ENCODE measurements at places on chromosomes 1 and 21. TPM values are rescaled to one million over a fixed set of nuclear protein-coding genes. Genes with fewer than 3 reads are reported as not detected.
A peak's percentile ranks its signal among the peaks of the same experiment; 100 is the strongest.

The STYXL2 gene
- total RNA-seq: 137 TPM

DNA sequence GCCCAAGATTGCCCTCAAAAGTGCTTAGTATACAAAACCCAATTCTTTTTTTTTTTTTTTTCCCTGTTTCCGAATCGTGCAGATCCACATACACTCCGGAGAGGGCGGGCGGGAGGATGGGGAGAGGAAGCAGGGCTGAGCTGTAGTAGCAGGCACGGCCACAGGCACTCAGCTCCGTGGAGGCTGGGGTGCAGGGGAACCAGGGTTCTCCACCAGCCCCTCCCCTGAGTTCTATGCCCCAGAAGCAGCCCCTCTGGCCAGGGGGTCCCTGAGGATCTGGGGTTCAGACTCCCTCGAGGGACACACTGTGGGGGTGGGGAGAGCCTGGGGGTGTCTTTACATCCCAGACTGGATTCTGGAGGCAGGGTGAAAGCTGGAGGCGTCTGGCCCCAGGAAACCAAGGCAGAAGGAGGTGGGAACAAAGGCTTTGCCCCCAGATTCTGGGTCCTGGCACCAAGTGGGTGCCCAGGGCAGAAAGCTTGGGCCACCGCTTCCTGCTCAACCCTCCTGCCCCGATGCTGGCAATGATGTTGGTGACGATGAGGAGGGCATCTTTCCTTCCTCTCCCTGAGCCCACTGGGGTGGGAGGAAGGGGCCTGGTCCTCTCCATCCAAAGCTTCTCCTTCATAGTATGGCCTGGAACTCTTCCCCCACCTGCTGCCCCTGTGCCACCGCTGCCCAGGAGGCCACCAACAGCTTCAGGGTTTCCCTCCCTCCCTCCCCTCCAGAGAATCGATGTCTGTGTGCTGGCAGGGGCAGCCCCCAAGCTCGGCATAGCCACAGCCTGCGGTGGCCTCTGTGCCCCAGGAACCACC, 106.4 kb upstream of the TARDBP start:
- no peak for DNase-seq

GRCh38 chr1:229696385-229696784, 70.3 kb downstream of the URB2 start:
- no peak for DNase-seq

DNA sequence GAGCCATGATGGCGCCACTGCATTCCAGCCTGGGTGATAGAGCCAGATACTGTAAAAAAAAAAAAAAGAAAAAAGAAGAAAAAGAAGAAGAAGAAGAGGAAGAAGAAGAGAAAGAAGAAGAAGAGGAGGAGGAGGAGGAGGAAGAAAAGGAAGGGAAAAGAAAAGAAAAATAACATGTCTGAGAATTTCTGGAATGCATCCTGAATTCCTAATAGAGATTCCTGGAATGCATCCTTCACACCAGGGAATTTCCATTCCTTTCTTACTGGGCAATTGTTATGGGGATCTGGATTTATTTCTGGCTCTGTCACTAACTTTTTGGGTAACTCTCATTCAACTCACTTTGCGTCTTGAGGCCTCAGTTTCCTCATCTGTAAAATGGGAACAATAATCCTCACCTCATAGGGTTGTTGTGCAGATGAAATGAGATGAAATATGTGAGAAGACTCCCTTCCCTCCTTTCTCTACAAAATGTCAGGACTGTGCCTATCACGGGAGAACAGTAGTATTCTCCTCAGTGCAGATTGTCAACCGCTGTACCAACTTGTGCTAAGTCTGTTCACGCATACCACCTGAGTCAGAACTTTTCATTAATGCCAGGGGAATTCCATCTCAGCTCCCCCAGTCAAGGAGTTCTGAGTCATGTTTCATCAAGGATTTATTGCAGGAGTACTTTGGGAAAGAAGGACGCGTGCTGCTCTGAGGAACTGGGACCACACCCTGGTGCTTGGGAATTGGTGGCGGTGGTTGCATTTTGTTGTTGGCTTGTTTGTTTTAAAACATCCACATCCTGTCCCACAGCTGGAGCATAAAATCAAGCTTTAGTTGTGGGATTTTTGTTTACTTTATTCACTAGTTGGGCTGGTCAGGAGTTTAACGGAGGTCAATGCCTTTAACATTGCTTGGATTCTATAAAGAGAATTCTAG, 42.4 kb upstream of the ROR1 start:
- DNase-seq: no peak

The RXFP4 gene
- total RNA-seq: not detected

The TMEM82 gene
- total RNA-seq: not detected

- DNase-seq: peak; percentile 22
These were observed 137.8 kb downstream of the TSEN15 start for GRCh38 chr1:184189361-184189760.

The HFM1 gene
- 3.0 TPM for total RNA-seq

Measured in heart right ventricle (tissue), 16 donors.